COR-L47 (cell line): ENCODE measurements at places on chromosomes 7 and 10.

- no peak for DNase-seq
Measured at GRCh38 chr7:42726066-42726785, 185.6 kb downstream of the C7orf25 start.

- DNase-seq: no peak
Measured at GRCh38 chr7:28731092-28731658, 227.0 kb downstream of the TRIL start.

- no peak for DNase-seq
Measured at GRCh38 chr10:29840516-29841276, 205.9 kb upstream of the SVIL start.

- DNase-seq: no peak
Measured at GRCh38 chr10:131681122-131681521, 219.7 kb upstream of the PPP2R2D start.

- no peak for DNase-seq
Measured at GRCh38 chr7:3753868-3754267, 452.8 kb downstream of the SDK1 start.

- no peak for DNase-seq
Measured at GRCh38 chr7:155545348-155545747, 1.0 kb downstream of the CNPY1 start.

GRCh38 chr10:14519785-14520184 lies 189.1 kb upstream of the FRMD4A start:
- no peak for DNase-seq

- peak; percentile 61 for DNase-seq
Measured at GRCh38 chr7:29194206-29194593, 375 bp upstream of the CHN2 start.

- DNase-seq: no peak
Measured at GRCh38 chr7:57201021-57201894, 69.0 kb upstream of the ZNF479 start.

- no peak for DNase-seq
Measured at GRCh38 chr7:143245123-143245522, 18.1 kb upstream of the GSTK1 start.

DNA sequence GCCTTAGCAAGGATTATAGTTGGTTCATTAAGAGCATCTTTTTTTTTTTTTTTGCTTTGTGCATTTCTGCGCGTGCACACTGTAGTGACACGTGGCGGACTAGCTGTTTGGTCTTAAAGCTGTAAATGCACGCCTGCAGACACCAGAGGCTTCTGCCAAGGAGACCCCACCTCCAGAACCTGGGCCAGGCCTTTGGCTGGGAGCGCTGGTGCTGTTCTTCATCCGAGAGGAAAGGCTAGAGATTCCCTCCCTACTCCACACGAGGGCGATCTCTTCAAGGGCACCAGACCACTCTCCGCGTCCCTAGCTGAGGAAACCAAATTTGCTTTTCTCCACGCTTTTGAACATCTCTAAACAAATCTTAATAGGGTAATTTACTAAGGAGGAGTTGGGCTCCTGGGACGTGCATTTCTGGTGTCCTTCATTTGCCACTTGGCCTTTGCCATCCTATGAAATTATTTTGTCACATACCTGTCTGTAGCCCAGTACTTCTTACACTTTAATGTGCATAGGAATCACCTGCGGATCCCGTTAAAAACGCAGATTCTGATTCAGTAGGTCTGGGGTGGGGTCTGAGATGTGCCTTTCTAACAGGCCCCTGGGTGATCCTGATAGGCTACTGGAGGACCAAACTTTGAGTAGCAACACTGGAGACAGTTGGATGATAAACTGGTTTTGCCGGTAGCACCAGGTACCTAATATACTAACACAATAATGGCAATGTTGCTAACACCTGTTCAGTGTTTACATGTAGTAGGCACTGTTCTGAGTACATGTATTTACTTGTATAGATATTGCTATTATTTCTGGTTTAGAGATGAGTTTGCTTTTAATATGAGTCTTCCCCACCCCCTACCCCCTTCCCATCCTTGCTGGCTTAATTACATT lies 1.3 kb upstream of the SLC26A5 start:
- DNase-seq: peak; percentile 71

DNA sequence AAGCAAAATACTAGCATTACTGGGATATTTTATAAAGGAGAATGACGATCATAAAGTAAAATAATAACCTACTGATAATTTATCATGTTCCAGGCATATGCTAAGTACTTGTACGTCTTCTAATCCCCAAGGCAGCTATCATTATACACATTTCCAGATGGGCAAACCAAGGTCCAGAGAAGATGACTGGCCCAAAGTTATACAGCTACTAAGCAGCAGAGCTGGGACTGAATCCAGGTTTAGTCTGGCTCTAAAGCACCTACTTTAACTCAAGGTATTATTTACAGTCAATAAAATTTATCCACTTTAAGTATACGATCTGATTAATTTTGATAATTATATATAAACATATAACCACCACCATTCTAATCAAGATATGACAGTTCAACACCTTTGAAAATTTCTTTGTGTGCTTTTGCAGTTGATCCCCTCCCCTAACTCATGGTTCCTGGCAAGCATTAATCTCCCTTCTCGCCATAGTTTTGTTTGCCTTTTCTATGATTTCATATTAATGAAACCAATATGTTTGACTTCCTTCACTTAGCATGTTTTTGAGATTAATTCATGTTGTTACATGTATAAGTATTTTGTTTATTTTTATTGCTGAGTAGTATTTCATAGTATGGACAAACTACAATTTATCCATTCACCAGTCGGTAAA lies 126.7 kb downstream of the CPEB3 start:
- DNase-seq: no peak

GRCh38 chr7:12493407-12493806 lies 77.1 kb upstream of the SCIN start:
- no peak for DNase-seq

- no peak for DNase-seq
Measured at GRCh38 chr7:30920584-30921539, 9.2 kb downstream of the AQP1 start.

- DNase-seq: peak; percentile 28
Measured at GRCh38 chr7:108570146-108570755, 577 bp downstream of the DNAJB9 start.

DNA sequence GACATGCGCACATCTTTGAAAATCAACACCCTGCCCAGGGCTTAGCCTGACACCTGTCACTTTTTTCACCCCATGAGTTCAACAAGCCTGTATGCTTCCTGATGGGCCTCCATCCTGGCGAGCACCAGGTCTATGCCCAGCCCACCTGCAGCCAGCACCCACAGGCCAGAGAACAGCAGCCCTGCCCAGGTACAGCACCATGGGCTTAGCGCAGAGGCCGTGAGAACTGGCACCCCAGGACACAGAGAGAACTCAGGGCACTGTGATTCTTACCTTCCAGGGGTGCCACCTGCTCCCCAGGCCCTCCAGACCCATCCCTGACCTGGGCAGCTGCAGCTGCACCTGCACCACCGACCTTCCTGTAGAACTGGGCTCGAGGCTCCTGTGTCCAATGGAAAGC lies 536.6 kb downstream of the TCERG1L start:
- DNase-seq: no peak

DNA sequence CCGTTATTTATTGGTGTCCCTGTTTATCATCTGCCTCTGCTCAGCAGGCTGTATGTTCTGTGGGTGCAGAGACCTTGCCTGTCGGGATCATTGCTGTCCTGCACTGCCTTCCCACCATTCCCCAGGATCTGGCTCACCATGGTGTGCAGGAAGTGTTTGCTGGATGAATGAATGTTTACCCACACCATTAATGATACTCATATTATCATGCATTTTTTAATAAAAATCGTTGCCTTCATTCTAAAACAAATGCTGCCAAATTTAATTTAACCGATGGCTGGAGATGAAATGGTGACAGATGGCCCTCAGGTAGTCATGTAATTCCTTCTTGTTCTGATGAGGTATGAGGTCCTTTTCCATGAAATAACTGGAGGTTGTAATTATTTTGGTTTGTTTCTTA lies 22.5 kb downstream of the PLPP4 start:
- DNase-seq: no peak

DNA sequence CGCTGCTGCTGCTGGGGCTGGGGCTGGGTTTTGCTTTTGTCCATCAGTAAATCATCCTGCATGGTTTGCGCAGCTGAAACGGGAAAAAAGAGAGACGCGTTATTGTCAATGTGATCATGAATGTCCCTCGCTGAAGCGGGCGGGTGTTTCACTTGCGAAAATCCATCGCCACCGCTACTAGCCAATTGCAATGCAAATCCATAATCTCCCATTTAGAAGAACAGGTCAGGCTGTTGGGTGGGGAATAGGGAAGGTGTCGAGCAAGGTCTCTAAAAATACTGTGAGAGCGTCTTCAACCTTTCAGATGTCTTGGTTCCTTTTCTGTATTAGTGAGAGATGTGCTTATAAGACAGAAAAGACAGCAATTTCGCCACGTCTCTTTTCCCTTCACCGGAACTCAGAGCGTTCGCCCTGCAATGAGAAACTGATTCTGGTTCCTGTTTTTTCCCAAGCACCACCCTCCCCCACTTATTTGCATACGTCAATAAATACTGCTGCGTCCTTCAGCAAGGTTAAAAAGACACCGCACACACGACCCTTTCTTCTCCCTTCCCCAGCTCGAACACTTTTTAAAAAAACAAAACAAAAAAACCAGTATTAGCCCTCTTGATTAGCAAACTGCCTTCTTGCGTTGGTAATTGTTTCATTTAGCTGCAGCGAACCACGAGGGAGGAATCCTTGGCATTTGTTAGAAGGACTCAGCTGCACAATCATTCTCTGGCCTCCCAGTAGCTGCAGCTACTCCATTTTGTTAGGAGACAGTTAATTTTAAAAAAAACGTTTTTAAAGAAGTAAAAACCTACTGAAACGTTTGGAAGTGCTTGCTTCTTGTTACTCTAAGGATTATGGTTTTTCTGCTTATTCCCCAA lies 50.4 kb downstream of the CPEB3 start:
- DNase-seq: peak; percentile 30

DNA sequence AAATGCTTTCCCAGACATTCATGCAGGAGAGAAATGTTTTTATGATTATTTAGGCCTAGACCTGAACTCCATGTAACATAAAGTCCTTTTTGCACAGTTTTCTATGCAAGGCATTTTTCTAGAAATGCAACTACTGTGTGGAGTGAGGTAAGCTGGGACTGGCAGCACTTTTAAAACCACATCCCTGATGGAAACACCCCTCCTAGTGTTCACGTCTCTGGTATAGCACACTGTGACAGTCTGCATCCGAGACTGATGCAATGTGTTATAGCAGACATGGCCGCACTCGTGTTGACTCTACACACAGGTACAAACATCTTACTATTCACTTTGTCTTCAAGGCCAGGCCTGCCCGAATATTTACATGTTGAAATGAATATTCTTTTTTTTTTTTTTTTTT lies 19.3 kb upstream of the ERCC6 start:
- DNase-seq: no peak

- peak; percentile 33 for DNase-seq
Measured at GRCh38 chr7:142645777-142646176, 103.5 kb upstream of the PRSS1 start.

- DNase-seq: peak; percentile 42
Measured at GRCh38 chr7:133293384-133294160, 40.7 kb downstream of the EXOC4 start.

GRCh38 chr10:63986536-63986935 lies 465.3 kb downstream of the REEP3 start:
- DNase-seq: no peak

GRCh38 chr10:35359056-35359455 lies 22.7 kb downstream of the CCNY start:
- no peak for DNase-seq

- no peak for DNase-seq
Measured at GRCh38 chr10:78319371-78319770, 285.7 kb downstream of the RPS24 start.

DNA sequence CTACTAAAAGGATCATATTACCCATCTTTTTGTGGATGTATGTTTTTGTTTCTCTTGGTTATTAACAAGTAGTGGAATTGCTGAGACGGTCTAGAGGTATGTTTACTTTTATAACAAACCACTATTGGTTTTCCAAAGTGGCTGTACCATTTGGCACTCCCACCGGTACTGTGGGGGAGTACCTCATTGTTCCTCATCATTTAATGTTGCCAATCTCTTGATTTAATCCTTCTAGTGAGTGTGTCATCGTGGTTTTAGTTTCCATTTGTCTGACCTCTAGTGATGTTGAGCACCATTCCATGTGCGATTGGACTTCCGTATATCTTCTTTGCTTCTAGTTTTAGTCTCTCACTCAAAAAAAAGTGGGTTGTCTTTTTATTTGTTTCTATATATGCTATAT lies 50.4 kb downstream of the RBM33 start:
- DNase-seq: no peak

GRCh38 chr7:138980563-138981291 lies 462 bp downstream of the KIAA1549 start:
- no peak for DNase-seq

GRCh38 chr10:120987359-120987758 lies 136.2 kb downstream of the WDR11 start:
- no peak for DNase-seq

GRCh38 chr7:97639036-97639435 lies 92.8 kb upstream of the TAC1 start:
- no peak for DNase-seq

- no peak for DNase-seq
Measured at GRCh38 chr10:31549896-31550295, 230.9 kb downstream of the ZEB1 start.

DNA sequence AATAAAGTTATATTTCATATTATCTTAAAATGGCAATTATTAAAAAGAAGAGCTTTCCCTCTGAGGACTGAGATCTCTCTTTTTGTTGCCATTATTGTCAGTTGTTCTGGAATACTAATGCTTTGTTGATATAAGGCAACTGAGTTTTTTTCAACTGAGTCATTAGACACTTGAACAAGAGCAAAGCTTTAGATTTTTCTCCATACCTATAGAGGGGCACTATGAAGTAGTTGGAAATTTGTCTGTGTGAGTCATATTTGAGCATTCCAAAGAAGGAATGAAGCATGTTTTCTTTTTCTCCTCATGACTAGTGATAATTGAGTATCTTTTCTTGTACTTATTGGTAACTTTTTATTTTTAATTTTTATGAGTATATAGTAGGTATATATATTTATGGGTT lies 24.5 kb downstream of the RPA3 start:
- DNase-seq: no peak

DNA sequence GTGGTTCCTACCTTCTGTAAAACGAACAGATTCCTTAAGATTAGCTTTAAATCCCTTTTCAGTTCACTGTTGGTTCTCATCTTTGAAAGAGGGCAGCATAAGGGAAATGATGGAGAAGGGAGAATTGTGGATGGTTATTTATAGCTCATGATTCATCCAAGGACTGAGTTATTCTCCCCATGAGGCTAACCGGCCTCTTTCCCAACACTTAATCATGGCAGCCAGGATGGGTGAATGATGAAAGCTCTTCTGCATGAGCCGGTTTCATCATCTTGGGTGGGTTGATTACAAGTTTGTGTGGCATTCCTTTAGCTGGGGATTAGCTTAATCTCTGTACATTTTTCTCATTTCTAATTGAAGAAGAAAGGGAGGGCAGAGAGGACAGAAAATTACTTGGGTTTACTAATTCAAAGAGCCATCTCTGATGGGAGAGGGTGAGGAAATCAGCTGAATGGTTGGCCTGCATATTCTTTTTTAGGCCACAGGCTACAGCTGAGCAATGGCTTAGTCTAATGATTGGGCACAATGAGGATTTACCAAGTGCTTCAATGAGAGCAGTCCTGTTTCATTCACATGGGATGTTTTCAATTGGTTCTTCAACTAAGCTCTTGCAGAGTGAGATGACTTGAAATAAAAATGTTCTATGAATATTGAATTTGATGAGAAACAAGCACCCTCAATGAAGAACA lies 250.0 kb downstream of the BMPER start:
- no peak for DNase-seq
